ENCODE measurements at places on chromosomes 11 and 22.

DNA sequence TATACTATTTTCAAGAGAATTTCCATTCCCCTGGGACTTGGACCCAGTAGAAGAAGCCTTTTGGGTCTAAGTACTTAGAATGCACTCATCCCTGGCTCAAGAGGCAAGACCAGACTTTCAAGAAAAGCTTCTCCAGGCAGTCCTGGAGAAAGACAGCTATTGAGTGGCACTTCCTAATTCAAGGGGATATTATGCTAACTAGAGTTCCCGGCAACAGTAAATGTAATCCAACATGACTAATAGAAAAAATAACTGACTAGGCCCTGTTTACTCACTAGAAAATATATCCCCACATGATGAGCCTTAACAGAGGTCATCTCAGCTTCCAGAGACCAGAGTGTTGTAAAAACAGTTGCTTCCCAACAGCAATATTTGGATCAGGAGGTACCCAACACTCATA is 47.2 kb upstream of the AKIP1 start:
- DNase-seq: peak; percentile 66

GRCh38 chr11:132876239-132876638 is 656.1 kb downstream of the OPCML start:
- no peak for DNase-seq

GRCh38 chr11:61024938-61025820 is 53.7 kb downstream of the CD6 start:
- DNase-seq: no peak

- peak; percentile 75 for DNase-seq
Measured at GRCh38 chr22:50469377-50470305, 5.2 kb downstream of the SBF1 start.

DNA sequence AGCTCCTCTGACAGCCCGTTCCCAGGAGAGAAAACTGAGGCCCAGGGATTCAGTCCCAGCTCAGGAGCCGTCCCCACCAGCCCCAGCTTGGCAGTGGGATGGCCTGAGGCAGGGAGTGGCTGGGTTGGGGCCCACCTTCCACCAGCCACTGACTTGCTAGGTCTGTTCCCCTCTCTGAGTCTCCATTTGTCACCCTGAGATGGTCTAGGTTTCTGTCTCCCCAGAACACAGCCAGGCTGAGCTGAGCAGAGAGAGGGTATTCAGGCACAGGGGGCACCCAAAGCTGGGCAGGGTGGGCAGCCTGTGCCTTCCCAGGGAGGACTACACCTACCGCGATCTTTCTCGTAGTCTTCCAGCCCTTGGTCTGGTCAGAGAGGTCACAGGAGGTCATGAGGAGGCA is 95.7 kb downstream of the PDE2A start:
- DNase-seq: no peak

DNA sequence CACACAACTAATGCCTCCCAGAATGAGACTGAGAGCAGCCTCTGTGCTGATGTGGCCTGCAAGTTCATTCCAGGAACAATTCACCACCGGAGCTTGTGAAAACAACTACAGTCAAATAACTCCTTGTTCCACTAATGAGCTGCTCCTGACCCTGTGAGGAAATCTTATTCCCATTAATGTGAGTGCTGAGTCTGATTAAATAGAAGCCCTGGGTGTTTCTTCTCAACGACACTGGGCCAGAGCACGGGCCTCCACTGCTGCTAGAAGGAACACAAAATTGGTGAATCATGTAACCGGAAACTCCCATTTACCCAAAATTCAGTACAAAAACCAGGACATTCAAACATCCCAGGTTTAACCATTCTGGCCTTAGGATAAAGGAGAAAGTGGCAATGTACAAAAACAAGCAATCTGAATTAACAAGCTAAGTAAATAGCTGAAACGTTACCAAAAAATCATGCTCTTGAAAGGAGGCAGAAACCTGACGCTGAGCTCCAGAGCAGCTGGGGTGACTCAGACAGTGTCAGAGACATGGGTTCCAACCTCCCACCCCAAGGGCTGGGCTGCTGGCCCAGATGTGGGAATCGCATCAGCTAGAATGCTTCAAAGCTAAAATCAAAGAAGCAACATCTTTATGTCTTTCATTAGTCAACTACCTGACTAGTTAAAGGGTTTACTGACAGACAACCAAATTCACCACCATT is 26.7 kb downstream of the SERGEF start:
- peak; percentile 63 for DNase-seq

- DNase-seq: peak; percentile 77
Measured at GRCh38 chr11:92296138-92296515, 71.5 kb downstream of the FAT3 start.

DNA sequence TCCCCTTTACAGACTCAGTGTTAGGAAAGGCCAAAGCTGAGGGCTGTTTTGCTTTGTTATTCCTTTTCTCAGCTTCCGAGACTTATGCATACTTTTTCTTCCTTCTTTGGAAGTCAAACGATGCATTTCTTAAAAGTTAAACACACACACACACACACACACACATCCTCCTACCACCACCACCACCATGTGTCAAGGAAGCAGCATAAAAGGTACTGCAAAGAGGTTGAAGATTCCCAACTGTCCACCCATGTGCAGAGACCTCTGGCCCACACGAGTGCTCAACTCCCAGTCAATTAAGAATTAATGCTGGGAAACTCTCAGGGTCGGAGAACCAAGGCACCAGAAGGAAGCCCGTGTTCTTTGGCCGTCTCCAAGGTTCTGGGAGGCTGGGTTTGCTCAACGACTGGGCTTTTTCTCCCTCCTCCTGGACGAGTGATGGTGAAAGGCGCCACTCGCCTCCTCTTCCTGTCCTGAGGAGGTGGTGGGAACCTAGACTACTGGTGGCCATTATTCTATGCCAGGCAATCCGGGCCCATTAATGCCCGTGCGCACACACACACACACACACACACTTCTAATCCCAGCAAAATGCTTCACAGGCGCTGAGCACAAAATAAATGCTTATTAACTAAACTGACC is 15.1 kb downstream of the MN1 start:
- DNase-seq: no peak

GRCh38 chr22:47601666-47602065 is 839.2 kb downstream of the TBC1D22A start:
- DNase-seq: no peak

DNA sequence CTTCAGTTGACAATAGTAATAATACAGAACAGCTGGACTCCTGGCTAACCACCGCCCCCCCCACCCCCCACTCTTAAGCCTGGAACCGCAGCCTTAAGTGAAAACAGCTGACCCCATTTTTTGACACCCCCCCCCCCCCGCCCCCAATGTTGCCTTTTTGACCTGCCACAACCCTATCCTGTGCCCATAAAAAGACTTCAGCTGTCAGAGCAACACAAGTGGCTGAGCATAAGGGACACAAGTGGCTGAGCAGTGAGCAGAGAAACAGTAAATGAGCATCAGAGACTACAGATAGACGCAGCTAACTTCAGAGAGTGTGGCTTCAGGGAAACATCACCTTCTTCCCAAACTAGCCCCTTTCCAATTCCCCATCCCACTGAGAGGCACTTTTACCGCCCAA is 1493.8 kb downstream of the LRRC4C start:
- no peak for DNase-seq

GRCh38 chr11:46202149-46202548 is 75.3 kb upstream of the CREB3L1 start:
- DNase-seq: peak; percentile 31

- DNase-seq: no peak
Measured at GRCh38 chr11:130299978-130300377, 14.7 kb downstream of the ZBTB44 start.

DNA sequence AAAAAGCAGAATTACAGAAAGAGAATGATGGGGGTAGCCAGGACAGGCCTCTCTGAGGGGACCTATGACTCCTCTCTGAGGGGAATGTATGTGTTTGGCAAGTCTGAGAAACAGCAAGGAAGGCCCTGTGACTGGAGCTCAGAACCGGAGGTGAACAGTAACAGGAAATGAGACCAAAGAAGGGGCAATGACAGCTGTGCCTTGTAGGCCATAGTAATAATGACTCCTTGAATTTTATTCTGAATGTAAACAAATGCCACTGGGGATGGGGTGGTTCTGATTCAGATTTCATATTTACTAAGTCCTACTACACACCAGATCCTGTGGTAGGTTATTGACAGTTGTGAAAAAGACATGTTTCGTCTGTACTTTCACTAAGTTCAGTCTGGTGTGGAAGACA is 52.8 kb upstream of the APOA1 start:
- DNase-seq: no peak

GRCh38 chr11:47848700-47849155 is 578 bp upstream of the NUP160 start:
- DNase-seq: no peak

GRCh38 chr11:131430473-131431208 is 60.2 kb downstream of the NTM start:
- DNase-seq: no peak

Data from EL (cell line).